ENCODE measurements at places on chromosomes 2 and 18.

DNA sequence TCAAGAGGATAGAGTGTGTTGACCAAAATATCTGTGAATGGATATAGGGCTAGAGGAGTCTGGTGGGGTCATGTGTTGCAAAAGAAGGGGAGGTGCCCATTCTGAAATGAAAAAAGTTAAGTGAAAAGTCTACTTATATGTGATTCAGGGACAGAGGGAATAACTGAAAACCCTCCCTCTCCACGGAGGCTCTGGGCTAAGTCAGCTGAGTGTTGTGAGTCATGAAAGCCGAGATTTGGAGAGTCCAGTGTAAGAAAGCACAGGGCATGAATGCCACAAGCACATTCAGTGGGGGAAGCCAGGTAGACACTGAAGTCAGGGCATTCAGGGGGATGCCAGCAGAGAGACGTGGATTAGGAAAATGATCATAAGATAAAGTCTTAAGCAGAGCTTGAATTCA is 871.9 kb downstream of the TSN start:
- no peak for DNase-seq

- no peak for DNase-seq
Observed at GRCh38 chr2:88692187-88692586, 714 bp downstream of the RPIA start.

DNA sequence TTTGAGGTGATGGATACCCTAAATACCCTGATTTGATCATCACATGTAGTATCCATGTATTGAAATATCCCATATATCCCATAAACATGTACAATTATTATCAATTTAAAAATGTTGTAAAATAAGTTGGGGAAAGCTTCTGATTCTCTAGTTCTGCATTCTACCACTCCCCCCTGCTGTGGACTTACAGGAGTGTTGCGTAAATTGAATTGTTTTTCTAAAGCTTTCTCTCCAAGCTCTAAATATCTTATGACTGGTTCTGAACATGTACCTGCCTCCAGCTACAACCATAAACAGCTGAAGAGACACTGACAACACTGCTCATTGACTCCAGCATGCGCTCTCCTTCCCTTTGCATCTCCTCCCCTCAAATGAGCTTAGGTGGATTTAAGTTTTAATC is 145.2 kb downstream of the MGAT5 start:
- DNase-seq, result no peak

DNA sequence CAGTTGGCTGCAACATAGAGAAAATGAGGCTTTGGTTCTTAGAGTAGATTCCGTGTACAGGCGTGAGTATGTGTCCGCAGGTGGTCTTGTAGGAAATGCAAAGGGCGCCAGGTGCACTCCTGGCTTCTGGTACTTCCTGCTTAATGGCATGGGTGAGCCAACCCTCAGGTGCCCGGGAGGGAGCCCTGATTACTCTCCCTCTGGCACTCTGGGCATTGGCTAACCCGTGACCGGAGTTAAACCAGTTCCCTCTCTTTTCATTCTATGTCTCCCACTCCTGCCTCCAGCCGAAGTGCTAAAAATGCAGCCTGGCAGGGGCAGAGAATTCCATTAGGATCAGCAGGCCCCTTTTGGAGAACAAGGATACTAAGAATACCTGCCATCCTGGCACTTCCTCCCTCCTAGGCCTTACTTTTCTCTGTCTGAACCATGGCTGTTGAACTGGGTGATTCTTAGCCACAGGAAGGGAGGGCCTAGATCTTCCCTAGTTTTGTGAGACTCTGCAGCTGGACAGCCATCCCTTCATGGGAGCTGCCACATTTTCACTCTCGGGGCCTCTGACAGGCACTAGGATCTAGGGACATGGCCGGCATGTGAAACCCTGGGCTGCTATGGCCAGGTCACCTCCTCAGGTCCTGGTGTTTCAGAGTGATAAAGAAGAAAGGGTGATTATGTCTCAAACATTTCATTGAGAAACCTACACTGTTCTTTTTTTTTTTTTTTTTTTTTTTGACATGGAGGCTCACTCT is 6.5 kb downstream of the MERTK start:
- DNase-seq, result no peak

DNA sequence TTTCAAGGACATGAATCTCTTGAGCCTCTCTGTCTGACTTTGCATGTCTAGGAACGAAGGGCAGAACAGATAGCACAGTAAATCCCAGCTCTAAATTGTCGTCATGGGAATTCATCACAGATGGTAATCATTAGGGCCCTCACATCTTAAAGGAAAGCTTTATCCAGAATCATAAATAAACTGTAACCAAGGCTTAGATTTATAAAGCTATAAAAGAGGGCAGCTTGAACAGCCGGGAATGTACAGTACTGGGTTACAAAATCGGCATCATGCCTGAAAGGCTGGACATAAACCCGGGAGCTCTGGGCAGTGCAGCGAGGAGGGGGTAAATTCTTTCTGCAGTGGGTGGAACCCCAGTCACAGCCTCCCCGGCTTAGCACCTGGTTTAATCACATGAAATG is 144.4 kb downstream of the GFPT1 start:
- DNase-seq, result no peak

DNA sequence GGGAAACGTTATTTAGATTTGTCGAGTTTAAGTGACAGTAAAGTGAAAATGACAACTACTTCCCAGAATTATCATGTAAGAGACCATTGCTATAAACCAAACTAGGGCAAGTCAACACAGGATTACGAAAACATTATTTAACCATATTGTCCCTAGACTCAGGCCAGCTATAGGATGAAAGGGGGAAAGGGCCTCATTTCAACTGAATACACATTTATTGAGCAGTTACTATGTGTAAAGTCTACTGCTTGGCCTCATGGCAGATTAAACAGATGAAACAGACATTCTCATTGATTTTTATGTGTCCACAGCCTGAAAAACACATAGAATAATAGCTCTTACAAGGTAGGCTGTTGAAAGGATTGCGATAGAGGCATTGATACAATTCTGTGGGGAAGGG is 32.7 kb downstream of the ARHGEF33 start:
- DNase-seq, result no peak

GRCh38 chr2:150255528-150255927 is 231.9 kb downstream of the RND3 start:
- peak; percentile 82 for DNase-seq

DNA sequence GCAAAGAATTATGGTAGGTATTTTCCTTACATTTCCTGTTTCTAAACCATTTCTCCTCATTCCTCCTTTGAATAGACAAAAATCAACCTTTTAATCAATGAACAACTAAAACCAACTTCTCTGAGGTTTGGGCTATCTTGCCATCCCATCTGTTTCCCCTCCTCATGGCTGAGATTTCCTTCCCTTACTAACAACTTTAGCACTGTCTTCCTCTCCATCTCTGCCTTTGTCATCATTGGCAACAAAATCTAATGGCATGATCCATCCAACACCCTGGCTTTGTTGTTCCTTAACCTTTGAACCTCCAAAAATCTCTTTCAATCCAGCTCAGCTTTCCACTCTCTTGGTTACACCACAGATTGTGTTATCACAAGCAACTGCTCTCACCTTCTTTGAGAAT is 95.3 kb upstream of the FAM136A start:
- no peak for DNase-seq

DNA sequence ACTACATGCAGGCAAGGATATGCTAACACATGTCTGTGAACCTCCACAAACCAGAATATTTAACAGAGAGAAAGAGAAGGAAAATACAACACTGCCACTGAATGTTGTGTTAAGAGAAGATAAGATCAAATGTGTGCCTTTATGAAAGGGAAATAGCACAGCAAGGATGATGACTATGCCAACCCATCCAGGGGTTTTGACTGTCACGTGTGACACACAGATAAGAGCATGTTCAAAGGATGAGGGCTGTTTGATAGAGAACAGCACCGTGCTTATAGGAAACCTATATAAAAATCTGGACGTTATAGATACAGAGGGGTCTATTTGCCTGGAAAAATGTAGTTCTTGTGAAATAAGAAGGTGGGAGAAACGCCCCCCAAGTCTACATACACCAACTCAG is 911.8 kb downstream of the CPS1 start:
- no peak for DNase-seq
